ENCODE measurements at places on chromosomes 1 and 21. TPM values are rescaled to one million over a fixed set of nuclear protein-coding genes. Genes with fewer than 3 reads are reported as not detected.

The BEND5 gene
- 2.5 TPM for total RNA-seq

DNA sequence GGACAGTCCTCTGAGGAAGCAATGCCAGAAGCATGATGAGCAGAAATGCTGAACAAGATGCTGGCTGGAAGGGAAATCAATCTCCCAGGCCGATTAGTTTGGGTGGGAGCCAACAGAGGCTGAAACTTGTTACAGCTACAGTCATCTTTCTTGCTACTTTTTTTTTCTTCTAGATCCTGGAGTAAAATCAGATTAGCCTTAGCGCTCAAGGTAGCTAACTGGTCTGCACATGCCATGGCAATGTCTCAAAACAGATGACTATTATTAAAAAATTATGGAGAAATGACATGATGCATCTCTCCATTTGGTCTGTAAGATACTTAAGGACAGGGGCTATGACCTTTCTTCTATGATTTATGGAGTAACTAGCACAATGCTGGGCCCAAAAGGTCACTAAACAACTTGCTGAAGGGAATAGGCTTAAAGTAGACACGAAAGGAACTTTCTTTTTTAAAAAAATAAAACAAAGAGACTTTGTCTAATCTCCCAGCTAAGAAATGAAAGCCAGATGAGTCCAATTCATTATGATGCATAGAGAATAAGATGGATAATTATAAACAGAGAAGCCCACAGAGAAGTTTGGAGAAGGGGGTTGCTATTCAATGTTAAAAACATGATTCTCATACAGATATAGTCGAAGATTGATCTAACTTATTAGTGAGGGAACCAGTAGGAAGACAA lies 42.5 kb downstream of the UTP25 start:
- no peak for DNase-seq

The TFF1 gene
- total RNA-seq = not detected

GRCh38 chr1:180199018-180199417 lies 31.0 kb upstream of the LHX4 start:
- DNase-seq = no peak

DNA sequence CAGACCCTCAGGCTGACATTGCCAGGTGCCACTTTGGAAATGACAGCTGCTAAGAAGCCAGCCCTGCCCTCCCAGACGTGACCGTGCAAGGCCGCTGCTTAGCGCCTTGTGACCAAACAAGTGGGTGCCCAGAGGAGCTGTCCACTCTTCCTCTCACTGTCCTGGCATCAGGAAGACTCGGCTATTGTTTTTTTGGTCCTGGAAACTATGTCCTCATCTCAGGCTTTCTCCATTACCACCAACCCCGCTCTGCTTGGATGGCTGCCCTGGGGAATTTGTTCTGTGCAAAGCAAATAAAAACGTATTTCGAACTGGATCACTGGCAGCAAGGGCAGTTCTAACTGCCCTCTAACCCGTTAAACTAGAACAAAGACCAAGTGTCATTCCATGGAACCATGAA lies 13.7 kb upstream of the TENT5C start:
- no peak for DNase-seq

The PIK3CD gene
- total RNA-seq = 4.2 TPM

Data from lower leg skin (tissue), 4 donors.